ENCODE measurements at places on chromosomes 11 and 22.

- DNase-seq, result no peak
These were observed 23.9 kb upstream of the LYVE1 start for GRCh38 chr11:10592331-10592730.

DNA sequence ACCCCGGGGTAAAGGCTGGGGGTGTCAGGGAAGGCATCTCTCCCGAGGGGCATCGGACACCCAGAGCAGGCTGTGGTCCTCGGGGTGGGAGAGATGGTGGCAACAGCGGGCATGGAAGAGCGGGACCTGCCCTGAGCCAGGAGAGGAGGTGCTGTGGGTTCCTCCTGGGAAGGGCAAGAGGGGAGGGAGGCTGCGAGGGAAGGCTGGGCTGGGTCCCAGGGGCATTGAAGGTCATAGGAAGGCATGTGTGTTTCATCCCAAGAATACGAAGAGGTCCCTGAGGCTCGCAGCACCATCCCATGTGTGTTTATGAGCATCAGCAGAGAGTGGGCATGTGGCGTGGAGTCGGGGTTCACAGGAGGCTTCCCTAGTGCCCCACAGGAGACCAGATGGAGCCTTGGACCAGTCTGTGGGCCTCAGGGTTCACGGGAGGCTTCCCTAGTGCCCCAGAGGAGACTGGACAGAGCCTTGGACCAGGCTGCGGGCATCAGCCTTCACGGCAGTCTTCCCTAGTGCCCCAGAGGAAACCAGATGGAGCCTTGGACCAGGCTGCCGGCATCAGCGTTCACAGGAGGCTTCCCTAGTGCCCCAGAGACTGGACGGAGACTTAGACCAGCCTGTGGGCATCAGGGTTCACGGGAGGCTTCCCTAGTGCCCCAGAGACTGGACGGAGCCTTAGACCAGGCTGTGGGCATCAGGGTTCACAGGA, 420.6 kb downstream of the BRD1 start:
- no peak for DNase-seq

- DNase-seq, result no peak
These were observed 65.4 kb upstream of the ZC3H12C start for GRCh38 chr11:110027627-110028371.

DNA sequence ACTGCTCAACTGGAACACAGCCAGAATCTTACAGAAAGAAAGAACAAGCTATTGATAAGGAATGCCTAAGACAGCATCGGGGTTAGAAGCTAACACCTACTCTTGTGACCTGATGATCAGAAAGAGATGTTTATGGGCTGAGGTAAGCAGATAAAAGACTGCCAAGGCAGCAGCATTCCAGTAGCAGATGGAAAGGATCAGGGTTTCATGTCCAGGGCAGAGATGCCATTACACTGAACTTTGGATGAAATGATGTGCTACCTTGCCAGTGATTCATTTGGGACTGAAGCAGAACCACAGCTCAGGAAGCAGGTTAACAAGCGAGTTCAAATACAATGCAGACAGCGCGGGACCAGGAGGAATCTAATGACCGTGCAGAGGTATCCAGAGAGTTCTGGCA, 27.1 kb upstream of the APOA1 start:
- no peak for DNase-seq

DNA sequence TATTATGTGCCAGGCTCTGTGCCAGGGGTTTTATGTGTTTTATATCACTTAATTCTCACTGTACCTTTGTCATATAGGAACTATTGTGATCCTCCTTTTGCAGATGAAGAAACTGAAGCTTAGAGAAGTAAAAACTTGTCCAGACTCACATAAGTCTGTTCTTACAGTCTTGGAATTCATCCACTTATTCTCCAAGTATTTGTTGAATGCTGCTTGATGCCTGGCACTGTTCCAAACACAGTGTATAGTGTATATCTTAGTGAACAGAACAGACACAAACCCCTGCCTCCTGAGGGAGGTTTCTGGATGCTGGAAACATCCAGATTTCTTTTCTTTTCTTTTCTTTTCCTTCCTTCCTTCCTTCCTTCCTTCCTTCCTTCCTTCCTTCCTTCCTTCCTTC, 29.0 kb upstream of the FGF3 start:
- no peak for DNase-seq

DNA sequence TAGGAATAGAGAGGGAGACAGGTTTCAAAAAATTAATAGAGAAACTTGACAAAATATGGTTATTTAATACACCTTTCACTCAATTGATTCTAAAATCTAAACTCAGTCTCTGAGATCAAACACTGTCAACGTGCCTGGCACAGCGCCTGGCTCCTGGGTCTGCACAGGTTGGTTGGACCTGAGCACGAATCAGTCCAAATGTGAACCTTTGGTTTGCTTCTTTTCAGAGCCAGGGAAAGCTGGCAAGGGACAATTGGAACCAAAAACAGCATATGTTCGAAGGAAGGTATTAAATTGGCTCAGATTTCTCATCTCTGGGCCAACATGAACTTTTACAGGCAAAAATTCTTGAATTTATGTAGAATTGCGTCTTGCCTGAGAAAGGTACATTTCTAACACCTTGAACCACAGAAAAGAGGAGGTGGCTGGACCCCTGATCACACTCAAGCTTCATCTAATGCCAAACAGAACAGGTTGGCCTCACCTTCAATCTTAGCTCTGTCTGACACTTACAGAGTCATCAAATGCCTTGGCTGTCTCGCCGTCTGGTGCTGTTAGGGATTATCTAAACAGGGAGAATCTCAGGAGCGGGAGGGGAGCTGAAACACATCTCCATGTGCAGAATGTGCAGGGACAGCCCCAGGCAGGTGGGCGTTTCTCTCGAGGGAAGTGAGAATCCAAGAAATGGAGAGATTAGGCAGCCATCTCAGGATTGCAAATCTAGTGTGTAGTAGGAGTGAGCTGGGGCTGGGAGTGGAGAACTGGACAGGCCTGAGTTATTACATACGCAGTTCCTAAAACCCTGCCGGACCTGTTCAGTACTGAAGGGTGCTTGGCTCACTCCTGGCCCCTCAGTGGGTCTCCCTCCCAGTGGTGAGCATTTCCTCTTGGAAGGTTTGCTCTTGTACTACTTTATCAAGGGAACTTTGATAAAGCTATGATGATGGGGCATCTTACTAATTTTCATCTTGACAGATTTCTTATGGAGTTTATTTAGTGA, 442.2 kb upstream of the B3GAT1 start:
- DNase-seq, result no peak

Data from stimulated activated CD8-positive, alpha-beta memory T cell treated with anti-CD3 and anti-CD28 coated beads, Interleukin-15, amount 100 ng/mL, for 24 hours (primary cell).